ENCODE measurements at places on chromosomes 2 and 18.
A peak's percentile ranks its signal among the peaks of the same experiment; 100 is the strongest.

- DNase-seq, result peak; percentile 56
These were observed 17.7 kb downstream of the MAP2 start for GRCh38 chr2:209441541-209441940.

DNA sequence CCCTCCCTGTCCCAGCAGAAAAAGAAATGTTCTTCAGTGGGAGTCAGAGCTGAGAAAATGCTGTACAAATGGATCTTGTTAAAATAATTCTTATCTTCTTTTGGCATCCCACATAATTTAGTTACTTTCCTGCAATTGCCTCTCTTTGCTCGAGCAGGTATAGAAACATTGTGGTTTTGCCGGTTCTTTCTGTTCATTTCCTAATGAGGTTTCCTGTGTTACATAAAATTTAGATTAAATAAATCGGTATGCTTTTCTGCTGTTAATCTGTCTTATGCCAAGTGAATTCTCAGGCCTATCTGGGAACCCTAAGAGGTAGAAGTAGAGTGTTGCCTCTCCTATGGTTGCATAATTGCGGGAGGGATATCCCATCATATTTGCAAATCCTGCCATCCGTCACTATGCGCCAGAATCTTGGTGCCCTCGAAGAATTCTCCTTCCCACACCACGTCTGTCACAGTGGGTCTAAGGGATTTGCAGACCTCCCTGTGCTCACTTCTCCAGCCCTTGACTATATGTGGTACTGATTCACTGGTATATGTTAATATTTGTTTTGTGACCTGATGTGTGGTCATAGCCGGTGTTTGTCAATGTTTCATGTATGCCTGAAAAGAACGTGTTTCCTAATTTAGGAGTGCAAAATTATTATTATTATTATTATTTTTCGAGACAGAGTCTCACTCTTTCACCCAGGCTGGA is 12.2 kb upstream of the HDAC4 start:
- DNase-seq, result no peak

DNA sequence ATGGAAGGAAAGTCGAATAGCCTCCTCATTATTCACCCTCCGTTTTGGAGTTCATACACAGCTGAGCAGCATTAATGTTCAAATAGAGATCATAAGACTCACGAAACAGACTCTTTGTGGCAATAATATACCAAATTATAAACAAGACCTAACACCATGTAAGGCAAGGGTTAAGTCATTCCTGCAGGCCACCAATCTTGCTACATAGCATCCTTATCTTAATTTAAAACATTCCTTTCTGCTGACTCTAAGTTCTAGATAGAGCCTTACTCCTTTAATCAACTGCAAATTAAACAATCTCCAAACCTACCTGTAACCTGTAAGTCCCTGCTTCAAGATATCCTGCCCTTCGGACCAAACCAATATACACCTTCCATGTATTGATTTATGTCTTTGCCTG is 178.0 kb downstream of the PDE11A start:
- DNase-seq, result no peak

- no peak for DNase-seq
These were observed 203.3 kb downstream of the AFF3 start for GRCh38 chr2:99939135-99939534.

DNA sequence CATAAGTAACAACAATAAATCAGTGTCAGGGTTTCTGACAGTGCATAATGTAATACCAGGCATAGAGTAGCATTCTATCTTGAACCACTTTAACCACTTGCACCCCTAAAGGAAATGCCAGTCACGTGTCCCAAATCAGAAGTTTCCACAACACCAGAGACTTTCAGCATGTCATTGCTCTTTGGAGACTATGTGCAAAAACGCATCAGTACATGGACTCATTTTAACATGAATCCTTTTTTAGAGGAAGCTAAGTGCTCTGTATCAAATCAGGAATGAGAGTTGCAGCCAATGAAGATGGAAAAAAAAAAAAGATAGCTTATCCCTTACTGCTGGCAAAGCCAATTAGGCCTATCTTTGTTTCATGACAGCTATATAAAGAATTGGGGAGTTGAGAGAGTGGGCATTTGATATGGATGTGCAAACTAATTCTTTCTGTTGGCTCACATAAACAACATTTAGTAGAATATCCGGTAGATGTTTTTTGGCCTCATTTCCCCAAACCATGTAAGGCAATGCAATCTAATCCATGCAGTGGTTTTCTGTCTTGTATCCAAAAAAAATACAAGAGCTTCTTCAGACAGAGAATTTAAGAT is 353.1 kb downstream of the IRS1 start:
- DNase-seq, result no peak

- DNase-seq, result peak; percentile 9
These were observed 13.0 kb downstream of the FABP1 start for GRCh38 chr2:88114889-88115288.

GRCh38 chr2:176891857-176892256 is 320.7 kb upstream of the HNRNPA3 start:
- DNase-seq, result no peak

GRCh38 chr18:46243095-46243494 is 138.9 kb downstream of the HAUS1 start:
- no peak for DNase-seq

DNA sequence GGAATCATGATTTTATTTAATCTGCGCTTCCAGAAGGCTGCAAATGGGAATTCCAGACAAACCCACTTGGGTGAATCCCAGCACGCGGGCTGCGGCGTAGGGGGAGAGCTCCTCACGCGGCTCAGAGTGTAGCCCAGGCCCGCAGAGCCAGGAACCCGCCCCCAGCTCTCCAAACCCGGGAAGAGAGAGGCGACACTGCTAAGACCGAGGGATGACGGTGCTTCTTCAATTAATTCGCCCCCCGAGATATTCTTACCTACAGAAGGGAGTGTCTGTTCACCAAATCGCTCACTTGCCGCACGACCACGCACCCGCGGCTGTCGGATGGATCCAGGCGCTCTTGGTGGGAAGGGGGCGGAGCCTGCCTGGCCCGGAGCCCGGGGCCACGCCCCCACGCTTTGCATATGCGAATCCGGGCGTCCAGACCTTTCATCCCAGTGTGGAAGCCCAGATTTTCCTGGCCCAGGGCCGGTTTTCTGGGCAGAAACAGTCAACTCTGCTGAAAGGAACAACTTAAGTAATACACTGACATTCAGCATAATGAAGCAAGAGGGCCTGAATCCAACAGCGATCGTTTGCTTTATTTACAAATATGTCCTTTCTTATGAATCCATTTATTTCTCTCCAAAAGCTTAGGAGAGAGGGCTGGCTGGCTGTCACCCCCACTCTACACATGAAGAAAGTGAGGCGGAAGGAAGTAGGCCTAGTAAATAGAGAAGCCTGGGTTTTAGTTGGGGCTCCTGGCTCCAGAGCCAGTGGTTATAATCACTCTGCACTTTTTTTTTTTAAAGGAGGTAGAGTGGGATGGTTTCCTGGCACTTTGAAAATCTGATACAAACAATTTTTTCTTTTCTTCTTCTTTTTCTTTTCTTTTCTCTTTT is at the start of gene SLC19A3:
TSS of gene SLC19A3 (minus strand) at position 342 of the 881 bp plus-strand sequence. CDS start 15,710 bp downstream, outside the sequence.
- DNase-seq, result peak; percentile 75

DNA sequence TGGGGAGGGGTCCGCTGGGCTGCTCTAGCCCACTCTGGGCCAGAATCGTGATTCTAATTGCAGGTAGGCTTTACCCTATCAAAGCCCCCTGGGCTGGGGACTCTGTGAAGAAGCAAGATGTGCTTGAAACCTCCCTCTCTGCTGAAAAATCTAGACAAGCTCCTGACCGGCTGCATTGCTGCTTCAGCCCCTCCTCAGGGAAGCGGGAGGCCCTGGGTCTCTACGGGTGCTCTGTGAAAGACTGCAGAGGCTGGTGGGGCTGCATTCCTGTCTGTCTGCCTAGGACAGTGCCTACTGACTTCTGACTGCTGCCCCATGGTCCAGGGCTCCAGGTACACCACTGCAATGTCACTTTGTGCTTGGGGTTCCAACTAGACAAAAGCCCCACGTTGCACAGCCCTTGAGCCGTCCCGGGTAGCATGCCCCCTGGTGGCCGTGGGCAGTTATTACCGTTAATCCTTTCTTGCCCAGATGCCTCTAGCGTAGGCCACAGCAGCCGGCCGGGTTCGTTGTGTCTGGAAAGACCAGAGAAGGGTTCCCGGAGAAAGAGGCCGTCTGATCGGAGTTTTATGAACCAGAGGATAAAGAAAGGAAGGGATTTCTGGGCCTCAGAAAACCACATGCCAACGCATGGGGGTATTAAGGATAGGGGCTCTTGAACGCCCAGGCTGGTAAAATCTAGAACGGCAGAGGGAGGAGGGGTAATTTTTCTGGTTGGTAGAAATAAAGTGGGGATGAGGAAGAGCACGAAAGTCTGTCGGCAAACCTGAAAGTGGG is 15.9 kb upstream of the C1QL2 start:
- no peak for DNase-seq

- DNase-seq, result peak; percentile 62
These were observed at the start of gene BCL2 for GRCh38 chr18:63319383-63320122. BCL2 (minus strand) TSS chr18:63319769.

- no peak for DNase-seq
These were observed 17.3 kb upstream of the MARCHF4 start for GRCh38 chr2:216389570-216389969.

- DNase-seq, result no peak
These were observed 472.5 kb upstream of the PIK3C3 start for GRCh38 chr18:41482501-41482900.

DNA sequence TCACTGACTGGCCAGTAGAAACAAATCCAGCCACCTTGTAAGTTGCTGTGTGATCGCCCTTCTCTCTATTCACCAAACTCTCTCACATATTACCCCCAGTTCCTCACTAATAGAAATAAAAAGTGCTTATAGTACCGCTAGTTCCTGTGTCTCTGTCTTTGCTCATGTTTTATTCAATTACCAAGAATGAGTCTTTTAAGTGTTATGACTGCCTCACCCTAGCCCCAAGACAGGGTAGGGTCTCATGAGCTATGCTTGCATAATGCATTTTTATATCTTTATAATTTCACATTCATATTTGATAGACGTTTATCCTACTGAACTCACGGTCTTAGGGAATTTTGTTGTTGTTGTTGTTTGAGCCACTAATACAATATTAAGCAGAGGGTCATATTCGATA is 109.6 kb upstream of the DOK6 start:
- no peak for DNase-seq

DNA sequence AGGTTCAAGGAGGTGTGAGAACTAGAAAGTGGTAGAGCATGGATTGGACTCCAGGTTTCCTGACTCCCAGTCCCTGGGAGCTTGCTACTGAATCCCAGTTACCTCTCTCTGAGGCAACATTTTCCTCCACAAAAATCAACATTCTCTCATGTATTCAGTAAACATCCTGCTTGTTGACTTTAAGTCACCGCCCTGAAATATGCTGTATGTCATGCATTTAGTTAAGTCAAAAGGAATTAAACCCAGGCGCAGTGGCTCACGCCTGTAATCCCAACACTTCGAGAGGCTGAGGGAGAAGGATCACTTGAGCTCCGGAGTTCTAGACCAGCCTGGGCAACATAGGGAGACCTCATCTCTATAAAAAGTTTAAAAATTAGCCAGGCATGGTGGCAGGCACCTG is 3.8 kb downstream of the MATN3 start:
- DNase-seq, result no peak
